ENCODE measurements at places on chromosomes 6 and 20.

GRCh38 chr20:52824494-52825216 is 147.5 kb upstream of the TSHZ2 start:
- no peak for DNase-seq

DNA sequence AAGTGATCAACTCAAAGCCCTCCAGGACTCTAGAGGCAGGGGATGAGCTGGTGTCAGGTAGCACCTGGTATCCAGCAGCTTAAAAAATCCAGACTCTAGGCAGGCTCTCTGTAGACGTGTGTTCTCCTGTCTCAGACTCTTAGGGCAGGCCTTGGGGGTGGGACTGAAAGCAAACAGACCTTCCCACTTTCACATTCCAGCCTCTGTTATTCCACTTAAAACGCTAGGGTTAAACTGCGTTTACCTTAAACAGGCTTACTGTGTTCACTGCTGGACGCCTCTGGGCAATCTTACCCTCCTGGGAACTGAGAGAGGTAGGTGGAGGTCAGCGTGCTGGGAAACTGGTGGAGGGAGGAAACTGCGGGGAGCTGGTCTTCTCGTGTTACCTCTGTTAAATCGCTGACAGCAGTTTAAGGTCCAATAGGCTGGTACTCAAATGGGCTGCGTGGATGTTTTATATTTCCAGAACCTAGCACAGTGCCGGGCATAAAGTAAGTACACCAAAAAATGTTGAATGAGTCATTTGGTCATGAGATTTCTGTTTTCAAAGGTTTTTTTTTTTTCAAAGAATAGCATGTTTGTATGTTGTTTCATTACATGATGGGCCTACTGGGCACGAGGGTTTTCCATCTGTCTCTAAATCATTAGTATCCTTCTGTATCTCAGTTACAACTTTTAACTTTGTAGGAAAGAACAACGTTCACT is at the start of gene GCNT2:
GCNT2 (plus strand) TSS at position 248 of the 705 bp plus-strand sequence. CDS start 7,561 bp downstream, outside the sequence.
- no peak for DNase-seq

GRCh38 chr20:7722564-7722963 is 217.7 kb downstream of the HAO1 start:
- no peak for DNase-seq

DNA sequence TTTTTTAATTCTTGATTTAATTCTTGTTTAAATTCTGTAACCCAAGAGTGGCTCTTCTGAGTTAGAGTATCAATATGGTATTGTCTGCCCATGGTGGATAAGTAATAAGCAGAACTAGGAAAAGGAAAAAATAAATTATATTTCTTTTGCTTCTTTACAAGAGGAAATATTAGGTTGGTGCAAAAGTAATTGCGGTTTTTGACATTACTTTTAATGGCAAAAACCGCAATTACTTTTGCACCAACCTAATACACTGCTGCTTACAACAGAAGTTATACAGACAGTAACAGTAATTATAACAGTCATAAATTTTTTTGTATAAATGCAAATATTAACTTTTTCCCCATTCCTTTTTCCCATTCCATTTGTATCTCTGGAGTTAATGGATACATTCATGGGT is 65.6 kb downstream of the HS3ST5 start:
- DNase-seq: no peak

DNA sequence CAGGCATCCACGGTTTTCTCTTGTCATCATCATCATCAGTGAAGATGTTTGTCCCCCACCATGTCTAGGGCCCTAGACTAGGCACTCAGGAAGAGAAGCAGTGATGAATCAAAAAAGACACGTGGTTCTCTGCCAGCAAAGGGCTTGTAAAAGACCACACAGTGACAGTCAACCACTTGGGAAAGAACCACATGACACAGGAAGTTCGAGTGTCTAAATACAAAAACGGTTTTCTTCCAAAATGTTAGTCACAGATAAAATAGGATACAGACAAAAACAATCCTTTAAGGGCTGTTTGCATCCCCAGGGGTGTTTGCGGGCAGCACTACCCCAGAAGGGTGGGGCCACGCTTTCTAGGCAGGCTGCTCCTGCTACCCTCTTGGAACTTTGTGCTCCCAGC is 356.8 kb upstream of the AGPAT4 start:
- DNase-seq: no peak

DNA sequence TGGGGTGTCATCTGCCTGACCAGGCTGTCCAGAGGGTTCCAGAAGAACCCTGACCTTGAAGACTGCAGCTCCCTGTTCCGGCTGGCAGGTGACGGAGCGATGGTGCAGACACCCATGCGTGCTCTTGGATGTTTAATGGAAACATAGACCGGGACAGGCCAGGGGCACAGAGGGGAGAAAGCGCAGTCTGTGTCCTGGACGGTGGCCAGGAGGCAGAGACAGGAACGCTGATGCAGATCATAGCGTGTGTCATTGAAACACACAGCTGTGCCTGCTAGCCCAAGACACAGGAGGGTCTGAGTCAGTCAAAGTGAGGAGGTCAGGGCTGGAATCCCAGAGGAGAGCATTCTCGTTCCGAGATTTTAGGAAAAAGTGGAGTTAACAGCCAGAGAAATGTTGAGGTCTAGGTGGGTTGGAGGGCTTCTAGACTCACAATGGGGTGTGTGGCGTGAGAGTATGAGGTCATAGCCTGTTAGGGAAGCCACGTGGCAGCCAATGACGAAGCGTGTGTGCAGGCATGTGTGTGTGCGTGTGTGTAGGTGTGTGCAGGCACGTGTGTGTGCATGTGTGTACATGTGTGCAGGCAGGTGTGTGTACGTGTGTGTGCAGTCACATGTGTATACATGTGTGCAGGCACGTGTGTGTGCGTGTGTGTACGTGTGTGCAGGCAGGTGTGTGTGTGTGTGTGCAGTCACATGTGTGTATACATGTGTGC is 167.0 kb downstream of the ERMARD start:
- no peak for DNase-seq

GRCh38 chr6:36075656-36076055 is 48.0 kb downstream of the MAPK14 start:
- peak; percentile 77 for DNase-seq

- no peak for DNase-seq
These were observed 36.2 kb upstream of the CDKAL1 start for GRCh38 chr6:20498041-20498385.

DNA sequence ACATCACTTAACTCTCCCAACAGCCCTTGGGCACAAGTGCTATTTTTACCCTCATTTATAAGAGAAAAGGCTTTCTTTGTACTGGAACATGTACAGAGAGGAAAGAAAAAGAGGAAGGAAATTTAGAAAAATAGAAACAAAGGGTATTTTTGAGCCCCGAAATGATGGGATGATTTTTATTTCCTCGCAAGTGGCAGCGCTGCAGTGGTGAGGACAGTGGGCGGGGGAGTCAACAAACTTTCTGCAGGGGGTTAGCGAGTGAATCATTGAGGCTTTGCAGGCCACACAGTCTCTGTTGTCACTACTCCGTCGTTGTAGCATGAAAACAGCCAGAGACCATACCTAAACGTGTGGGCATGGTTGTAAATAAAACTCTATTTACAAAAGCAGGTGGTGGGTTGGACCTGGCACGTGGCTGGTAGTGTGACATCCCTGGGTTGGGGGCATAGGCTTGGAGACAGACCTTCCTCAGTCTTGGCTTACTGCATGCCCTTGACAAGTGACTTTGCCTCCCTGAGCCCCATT is 25.5 kb upstream of the OCSTAMP start:
- DNase-seq: no peak

GRCh38 chr6:87745966-87746721 is 44.1 kb upstream of the AKIRIN2 start:
- DNase-seq: no peak

Measured in Peyer's patch (tissue), 4 donors.